ENCODE measurements at places on chromosomes 16 and 17. TPM values are rescaled to one million over a fixed set of nuclear protein-coding genes. Genes with fewer than 3 reads are reported as not detected.

Gene CETP
- total RNA-seq: 0.26 TPM

Gene RUNDC3A
- total RNA-seq: 1.9 TPM

GRCh38 chr17:73291260-73291801, 20.5 kb downstream of the CDC42EP4 start:
- no peaks in the 10 kb centered on the region for H3K36me3 ChIP-seq
- DNase-seq: no peak
- peak overlapping the region; percentile 88 for H3K27ac ChIP-seq
- peaks cover 90% of the 10 kb centered on the region for H3K4me1 ChIP-seq

GRCh38 chr17:50206604-50207293, 5.3 kb upstream of the COL1A1 start:
- no peaks in the 10 kb centered on the region for H3K4me1 ChIP-seq
- no peak overlapping the region for H3K4me3 ChIP-seq
- no peaks in the 10 kb centered on the region for H3K36me3 ChIP-seq
- H3K27ac ChIP-seq: no peak overlapping the region
- DNase-seq: no peak
- no peaks in the 10 kb centered on the region for H3K27me3 ChIP-seq

Gene SLC16A6
- total RNA-seq: 1.0 TPM

GRCh38 chr16:11224096-11224893, 31.7 kb downstream of the SOCS1 start:
- H3K36me3 ChIP-seq: no peaks in the 10 kb centered on the region
- no peak overlapping the region for H3K4me3 ChIP-seq
- H3K27me3 ChIP-seq: no peaks in the 10 kb centered on the region
- no peak for DNase-seq
- H3K4me1 ChIP-seq: no peaks in the 10 kb centered on the region

DNA sequence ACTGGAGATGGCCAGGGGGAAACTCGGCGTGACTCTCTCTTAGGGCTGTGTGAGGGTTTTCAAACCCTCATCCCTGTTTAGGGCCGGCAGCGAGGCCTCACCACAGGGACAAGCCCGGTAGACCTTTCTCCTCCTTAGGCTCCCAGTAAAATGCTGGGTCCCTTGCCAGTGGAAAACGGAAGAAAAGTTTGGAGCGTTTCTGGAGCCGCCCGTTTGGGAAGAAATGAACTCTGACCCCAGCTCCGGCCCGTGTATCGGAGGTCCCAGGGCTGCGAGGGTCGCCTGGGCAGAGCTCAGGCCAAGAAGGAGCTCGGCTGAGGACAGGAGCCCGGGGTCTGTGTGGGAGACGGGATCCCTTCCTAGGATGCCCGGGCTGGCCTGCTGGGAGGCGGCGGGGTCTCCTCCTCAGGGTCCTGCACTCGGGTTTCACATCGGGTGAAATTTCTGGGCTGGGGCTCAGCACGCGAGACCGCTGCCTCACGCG, 23.2 kb downstream of the ZNF213 start:
- peak; percentile 69 for DNase-seq
- H3K4me1 ChIP-seq: no peaks in the 10 kb centered on the region
- H3K27ac ChIP-seq: peak overlapping the region; percentile 87
- H3K36me3 ChIP-seq: no peaks in the 10 kb centered on the region

DNA sequence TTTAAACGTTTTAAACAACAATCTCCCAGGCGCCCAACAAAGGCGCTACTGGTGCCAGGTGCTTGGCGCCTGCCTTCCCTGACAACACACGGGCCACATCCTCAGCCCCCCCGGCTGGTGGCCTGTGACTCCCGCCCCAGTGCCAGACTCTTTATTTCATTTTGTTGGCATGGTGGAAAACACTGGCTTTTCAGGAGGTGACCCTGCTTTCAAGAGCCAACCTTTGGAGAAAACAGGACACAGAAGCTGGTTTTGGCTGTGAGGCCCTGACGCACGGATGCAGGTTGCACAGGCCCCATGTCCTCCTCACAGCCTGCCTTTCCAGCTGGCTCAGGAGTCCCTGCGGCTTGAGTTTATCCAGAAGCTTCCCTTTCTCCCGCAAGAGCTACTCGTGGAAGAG, 100.0 kb downstream of the METRNL start:
- no peak for DNase-seq
- no peaks in the 10 kb centered on the region for H3K36me3 ChIP-seq
- H3K27me3 ChIP-seq: no peaks in the 10 kb centered on the region
- H3K4me1 ChIP-seq: no peaks in the 10 kb centered on the region
- no peak overlapping the region for H3K4me3 ChIP-seq

- H3K4me3 ChIP-seq: no peak overlapping the region
- H3K27ac ChIP-seq: no peak overlapping the region
- H3K36me3 ChIP-seq: peaks cover 4% of the 10 kb centered on the region
- DNase-seq: no peak
Measured at GRCh38 chr17:37274461-37274860, 101.3 kb upstream of the C17orf78 start.

GRCh38 chr16:83118365-83118764, 491.6 kb downstream of the CDH13 start:
- H3K27ac ChIP-seq: no peak overlapping the region
- H3K4me3 ChIP-seq: no peak overlapping the region
- H3K27me3 ChIP-seq: no peaks in the 10 kb centered on the region
- H3K4me1 ChIP-seq: no peaks in the 10 kb centered on the region
- no peak for DNase-seq
